ENCODE measurements at places on chromosomes 12 and 14.

GRCh38 chr12:31860401-31860800 is 98.8 kb upstream of the RESF1 start:
- no peak for DNase-seq

GRCh38 chr12:116159175-116159574 is 118.3 kb downstream of the MED13L start:
- no peak for DNase-seq

DNA sequence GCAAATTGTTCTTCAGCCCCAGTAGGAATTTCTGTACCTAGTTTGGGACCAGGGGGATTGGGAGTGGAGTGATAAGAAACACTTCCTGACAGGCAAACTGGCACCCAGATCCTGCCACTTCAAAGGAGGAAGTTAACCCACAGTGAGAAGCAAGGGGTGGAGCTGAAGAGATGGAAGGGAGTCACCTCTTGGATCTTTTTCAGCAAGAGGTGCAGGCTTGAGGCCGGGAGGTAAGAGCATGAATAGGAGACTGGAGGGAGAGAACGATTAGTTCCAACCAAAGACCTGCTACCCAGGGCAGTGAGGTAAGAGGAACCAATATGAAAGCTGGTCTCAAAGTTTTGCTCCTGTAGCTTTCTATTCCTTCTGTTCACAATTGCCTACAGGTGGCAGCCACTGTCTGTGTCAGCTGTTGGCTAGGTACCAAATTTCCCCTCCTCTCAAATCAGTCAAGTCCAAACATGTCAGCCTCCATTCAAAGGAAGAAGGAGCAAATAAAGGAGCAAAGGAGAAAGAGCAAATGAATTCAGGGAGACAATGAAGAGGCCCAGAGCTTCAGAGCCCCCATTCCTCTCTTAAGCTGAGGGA is 14.9 kb upstream of the TAC3 start:
- DNase-seq = peak; percentile 69

DNA sequence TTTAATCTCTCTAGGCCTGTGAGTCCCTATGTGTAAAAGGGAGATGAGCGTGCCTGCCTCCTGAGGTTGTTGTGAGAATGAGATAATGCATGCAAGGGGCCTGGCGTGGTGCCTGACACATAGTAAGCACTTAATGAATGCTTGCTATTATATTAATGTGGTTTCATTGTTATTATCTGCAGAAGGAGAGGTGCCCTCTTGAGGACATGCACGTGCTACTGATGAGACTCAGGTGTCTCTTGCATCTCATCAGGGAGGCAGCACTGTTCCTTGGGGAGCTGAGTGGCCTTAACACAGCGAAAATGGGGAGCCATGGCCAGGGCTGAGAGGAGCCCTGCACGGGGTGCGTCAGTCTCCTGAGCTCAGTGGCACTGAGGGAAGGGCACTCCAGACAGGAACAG is 29.9 kb upstream of the BCDIN3D start:
- no peak for DNase-seq

GRCh38 chr14:36254020-36254624 is 66.3 kb downstream of the MBIP start:
- DNase-seq = no peak

DNA sequence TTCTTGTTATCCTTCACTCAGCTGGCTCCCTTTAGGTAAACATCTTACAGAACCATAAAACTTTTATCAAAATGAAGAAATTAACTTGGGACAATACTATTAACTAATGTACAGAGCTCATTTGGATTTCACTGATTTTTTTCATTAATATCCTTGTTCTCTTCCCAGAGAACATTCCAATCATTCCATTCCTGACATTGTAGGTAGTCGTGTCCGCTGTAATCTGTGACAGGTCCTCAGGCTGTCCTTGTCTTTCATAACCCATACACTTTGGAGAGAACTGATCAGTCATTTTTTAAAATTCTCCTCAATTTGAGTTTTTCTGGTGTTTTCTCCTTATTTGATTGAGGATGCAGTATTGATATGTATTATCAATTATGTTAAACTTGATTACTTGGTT is 916.8 kb downstream of the GALC start:
- no peak for DNase-seq

DNA sequence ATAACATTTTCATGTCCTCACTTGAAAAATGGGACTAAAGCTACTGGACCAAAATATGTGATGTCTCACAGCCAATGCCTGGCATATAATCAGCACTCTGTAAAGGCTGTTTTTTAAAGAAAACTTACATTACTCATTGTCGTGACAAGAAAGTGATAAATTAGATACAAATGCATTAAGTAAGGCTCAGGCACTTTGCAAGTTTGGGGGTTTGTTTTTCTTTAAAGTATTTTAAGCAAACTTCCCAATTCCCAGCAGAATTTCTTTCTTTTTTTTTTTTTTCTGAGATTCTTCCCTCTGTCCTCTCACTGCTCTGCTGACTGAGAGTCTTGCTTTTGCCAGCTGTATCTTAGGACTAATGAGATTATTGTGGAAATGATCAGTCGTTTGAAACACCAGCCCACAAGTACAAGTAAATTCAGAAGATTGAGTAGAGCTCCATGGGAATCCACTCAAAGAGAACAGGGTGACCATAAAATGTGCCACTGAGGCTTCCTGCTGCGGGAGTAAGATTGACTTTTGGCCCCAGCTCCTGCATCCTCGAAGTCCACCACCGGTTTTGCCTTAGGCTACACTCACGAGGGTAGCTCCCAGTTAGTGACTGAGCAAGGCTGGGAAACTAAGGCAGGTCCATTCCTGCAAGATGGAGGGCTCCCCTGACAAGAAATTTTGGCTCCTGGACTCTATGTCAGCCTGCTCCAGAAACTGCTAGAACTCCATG is 82.8 kb downstream of the TMTC1 start:
- no peak for DNase-seq

DNA sequence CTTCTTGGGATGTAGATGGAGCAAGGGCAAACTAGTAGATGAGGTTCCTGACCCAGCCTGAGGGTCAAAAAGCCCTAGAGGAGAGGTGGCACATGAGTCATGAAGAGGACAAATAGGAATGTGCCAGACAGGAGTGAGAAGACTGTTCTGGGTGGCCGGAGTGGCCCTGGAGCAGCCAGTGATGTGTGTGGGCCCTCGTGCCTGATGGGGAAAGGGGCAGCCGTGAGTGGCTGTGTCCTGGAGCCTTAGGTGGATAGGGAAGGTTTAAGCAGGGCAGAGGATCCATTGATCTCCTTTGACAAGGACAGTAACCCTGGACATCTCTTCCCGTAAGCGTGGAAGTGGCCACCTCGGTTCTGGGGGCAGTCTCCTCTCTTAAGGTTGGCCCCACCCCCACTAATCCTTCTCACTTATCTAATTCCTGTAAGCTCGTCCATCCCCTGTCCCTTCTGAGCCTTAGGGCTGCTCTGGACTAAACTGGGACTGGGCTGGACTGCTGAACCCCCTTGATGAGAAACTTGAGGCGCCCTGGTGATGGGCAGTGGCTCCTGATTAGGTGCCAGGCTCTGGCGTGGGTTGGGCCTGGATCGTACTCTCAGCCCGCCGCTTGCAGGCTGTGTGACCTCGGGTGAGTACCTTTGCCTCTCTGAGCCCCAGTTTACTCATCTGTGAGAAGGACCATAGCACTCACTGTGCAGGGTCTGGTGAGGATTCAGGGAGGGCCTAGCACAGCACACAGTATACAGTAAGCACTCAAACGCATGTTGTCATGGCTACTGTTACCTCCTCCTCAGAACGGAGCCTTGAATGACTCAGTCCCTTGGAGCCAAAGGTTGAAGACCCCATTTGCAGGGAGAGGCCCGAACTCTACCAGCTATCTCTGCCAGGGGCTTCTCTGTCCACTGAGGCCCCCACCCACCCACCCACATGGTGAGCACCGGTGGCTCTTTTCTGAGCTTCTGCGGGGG is 4.0 kb downstream of the FAM222A start:
- DNase-seq = no peak

DNA sequence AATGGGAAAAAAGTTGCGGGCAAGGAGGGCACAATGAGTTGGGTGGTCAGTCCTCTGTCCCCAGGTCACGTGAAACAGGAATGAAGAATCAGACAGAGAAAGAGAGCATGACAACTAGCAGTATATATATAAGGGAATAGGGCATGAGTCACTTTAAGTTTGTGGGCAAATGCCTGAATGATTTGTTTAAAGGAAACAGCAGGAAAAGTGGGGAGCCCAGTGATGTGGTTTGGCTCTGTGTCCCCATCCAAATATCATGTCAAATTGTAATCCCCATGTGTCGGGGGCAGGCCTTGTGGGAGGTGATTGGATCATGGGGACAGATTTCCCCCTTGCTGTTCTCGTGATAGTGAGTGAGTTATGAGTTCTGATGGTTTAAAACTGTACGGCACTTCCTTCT is 195.3 kb upstream of the IGF1 start:
- no peak for DNase-seq

DNA sequence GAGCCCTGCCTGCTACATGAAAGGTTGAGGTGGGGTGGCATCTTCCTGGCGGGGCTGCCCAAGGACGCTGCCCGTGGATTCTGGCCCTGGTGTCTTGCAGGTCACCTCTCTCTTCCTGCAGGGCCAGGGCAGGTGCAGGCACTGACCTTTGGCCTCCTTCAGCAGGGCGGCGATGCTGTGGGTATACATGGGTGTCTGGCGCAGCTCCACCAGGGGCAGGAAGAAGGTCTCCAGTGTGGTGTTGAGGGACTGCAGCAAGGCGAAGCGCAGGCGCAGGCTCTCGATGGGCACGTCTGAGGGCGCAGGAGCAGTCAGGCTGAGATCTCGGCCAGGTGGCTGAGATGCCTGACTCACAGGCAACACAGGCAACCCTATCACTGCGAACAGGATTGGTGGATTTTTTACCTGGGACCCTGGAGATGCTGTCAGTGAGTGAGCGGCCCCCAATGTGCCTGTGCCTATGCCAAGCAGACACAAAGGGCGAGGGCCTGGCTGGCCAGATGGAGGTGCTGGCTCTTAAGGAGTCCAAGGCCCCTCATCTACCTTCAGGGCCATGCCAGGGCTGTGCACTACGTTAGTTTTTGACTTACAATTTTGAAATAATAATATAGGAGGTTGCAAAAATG is 45.7 kb downstream of the TRAFD1 start:
- no peak for DNase-seq

- DNase-seq = peak; percentile 62
Measured at GRCh38 chr12:53252349-53252916, 15.7 kb upstream of the ESPL1 start.

- DNase-seq = no peak
Measured at GRCh38 chr14:65357113-65357512, 55.4 kb upstream of the FUT8 start.

DNA sequence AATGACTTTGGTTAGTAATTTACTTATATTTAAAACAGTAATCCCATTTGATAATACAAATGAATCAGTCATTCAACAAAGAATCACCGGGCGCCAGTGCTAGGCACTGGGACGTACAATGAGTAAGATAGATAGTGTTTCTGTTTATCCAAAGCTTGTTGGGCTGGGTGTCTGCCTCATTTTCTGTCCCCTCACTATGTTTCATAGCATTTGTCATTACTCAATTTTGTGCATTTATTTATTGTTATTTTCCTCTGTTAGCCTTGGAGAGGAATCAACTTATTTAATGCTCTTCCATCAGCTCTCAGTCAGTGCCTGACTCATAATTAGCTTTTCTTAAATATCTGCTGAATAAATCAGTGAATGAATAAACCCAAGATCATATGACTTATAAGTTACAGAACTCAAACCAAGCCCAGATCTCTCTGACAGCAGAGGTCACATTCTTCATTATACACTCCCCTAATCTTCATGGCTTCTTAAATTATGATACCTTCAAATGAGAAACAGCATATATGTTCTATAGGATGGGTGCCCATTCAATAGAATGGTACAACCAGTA is 86.2 kb downstream of the TSPAN8 start:
- no peak for DNase-seq

DNA sequence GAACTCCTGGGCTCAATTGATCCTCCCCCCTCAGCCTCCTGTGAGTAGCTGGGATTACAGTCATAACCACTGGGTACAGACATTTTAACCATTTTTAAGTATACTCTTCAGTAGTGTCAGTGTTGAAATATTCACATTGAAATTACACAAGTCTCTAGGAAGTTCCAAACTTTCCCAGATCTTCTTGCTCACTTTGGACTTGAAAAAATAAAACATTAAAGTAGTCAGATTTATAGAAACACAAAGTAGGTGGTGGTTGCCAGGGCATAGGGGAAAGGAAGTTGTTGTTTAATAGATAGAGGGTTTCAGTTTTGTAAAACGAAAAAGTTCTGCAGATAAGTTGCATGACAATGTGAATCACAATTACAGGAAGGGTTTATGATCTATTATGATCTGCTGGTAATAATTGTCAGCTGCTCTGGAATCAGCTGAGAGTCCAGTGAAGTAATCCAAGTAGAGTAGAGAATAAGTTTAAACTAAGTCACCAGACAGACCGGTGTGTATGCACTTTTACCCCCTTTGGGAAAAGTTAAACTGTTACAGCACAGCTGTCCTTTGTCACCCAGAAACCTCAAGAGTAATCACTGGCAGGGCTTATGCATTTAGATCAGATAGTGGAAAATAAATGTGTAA is 27.4 kb downstream of the PCNX1 start:
- DNase-seq = no peak

- peak; percentile 78 for DNase-seq
Measured at GRCh38 chr12:56957229-56958052, at the start of gene RDH16. Gene RDH16 (minus strand): TSS chr12:56957608. CDS start chr12:56957462, 146 bp downstream.

- no peak for DNase-seq
Measured at GRCh38 chr14:71331403-71331802, 424.1 kb downstream of the PCNX1 start.

DNA sequence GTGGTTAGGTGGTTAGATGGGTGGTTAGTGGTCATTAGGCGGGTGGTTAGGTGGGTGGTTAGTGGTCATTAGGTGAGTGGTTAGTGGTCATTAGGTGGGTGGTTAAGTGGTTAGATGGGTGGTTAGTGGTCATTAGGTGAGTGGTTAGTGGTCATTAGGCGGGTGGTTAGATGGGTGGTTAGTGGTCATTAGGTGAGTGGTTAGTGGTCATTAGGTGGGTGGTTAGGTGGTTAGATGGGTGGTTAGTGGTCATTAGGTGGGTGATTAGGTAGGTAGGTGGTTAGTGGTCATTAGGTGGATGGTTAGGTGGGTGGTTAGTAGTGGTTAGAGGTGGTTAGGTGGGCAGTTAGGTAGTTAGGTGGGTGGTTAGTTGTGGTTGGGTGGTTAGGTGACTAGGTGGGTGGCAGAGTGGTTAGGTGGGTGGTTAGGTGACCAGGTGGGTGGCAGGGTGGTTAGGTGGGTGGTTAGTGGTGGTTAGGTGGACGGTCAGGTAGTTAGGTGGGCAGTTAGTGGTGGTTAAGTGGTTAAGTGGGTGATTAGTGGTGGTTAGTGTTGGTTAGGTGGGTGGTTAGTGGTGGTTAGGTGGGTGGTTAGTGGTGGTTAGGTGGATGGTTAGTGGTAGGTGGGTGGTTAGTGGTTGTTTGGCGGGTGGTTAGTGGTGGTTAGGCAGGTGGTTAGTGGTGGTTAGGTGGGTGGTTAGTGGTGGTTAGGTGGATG is 8.0 kb upstream of the TMEM119 start:
- DNase-seq = no peak

- no peak for DNase-seq
Measured at GRCh38 chr14:105146181-105146975, 22.2 kb downstream of the JAG2 start.

- no peak for DNase-seq
Measured at GRCh38 chr12:43835264-43835655, 621 bp upstream of the TMEM117 start.
